Hepatocyte (in vitro differentiated cells): ENCODE measurements at places on chromosomes 3 and 15. TPM values are rescaled to one million over a fixed set of nuclear protein-coding genes. Genes with fewer than 3 reads are reported as not detected.

DNA sequence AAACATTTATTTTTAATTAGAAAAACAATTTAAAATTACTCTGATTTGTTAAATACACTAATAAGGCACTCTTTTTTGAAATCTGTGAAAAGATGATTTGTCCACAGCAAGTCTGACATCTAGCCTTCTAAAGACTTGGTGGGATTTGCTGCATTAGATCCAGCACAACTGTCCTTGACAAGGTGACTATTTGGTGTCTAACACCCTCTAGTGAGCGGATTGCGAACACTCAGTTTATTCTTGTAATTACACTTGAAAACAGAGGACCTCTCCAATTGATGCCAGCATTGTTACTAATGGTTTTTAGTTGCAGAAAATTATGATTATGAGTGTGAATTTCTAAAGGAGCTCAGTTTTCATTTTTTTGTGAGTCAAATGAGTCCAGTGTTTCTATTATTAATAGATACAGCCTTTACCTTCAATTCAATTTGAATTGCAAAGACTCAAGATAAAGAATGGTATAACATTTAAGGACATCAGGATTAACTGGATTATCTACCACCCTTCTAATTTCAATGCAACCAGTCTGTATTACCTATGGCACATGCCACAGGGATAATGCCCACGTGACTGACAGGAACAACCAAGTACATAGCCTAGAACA, 29.7 kb upstream of the STRIT1 start:
- no peaks in the 10 kb centered on the region for H3K4me1 ChIP-seq
- no peak overlapping the region for H3K4me3 ChIP-seq
- no peaks in the 10 kb centered on the region for H3K27me3 ChIP-seq
- DNase-seq, result peak; percentile 83

The CCR9 gene
- 0.20 and 0.44 TPM in 2 replicates for total RNA-seq

- H3K36me3 ChIP-seq, result no peaks in the 10 kb centered on the region
- peak overlapping the region; percentile 97 for H3K27ac ChIP-seq
- peaks cover 12% of the 10 kb centered on the region for H3K4me1 ChIP-seq
Observed at GRCh38 chr3:157176934-157177333, 17.0 kb upstream of the CCNL1 start.

- peak overlapping the region; percentile 83 for H3K27ac ChIP-seq
- H3K4me1 ChIP-seq, result peaks cover 36% of the 10 kb centered on the region
- H3K27me3 ChIP-seq, result no peaks in the 10 kb centered on the region
- DNase-seq, result peak; percentile 93
- no peaks in the 10 kb centered on the region for H3K36me3 ChIP-seq
Observed at GRCh38 chr3:197520311-197521276, 35.2 kb downstream of the BDH1 start.

GRCh38 chr15:101702077-101702476, 22.2 kb downstream of the TARS3 start:
- DNase-seq, result no peak
- H3K27ac ChIP-seq, result no peak overlapping the region
- no peak overlapping the region for H3K4me3 ChIP-seq
- no peaks in the 10 kb centered on the region for H3K36me3 ChIP-seq
- no peaks in the 10 kb centered on the region for H3K4me1 ChIP-seq
